Astrocyte of the spinal cord (primary cell): ENCODE measurements at places on chromosomes 3 and 15.

DNA sequence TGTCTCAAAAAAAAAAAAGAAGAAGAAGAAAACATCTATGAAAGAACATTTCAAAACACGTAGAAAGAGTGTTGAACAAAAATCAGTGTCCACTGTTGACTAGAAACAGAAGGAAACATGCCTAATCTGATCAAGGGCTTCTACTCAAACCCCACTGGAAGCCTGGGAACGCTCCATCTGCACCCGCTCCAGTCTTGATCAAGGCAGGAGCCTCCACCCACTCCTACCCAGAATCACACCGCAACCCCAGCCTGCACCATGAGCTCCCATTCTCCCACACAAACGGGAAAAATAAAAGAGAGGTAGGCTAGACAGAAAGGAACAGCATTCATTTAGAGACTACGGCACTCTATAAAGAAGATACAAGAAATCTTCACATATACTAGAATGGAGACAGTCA is 40.9 kb upstream of the OCA2 start:
- no peak for DNase-seq

DNA sequence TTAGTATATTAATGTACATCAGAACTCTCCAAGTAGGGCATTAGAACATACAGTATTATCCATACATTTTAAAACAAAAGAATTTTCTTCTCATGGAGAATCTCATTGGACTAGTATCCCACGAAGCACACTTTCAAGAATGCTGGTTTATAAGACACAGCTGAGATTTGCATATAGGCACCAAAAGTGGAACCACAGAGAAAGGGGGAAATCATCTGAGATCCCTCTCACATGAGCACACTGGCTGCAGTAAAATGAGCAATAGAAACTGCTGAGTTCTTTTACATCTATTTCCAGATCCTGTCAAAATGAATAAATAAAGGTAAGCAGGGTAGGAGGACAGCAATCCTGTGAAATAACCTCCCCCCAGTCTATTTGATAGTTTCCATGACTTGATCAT is 665.3 kb downstream of the FHIT start:
- no peak for DNase-seq

- DNase-seq, result no peak
Observed at GRCh38 chr15:50277370-50277769, 11.8 kb upstream of the HDC start.

DNA sequence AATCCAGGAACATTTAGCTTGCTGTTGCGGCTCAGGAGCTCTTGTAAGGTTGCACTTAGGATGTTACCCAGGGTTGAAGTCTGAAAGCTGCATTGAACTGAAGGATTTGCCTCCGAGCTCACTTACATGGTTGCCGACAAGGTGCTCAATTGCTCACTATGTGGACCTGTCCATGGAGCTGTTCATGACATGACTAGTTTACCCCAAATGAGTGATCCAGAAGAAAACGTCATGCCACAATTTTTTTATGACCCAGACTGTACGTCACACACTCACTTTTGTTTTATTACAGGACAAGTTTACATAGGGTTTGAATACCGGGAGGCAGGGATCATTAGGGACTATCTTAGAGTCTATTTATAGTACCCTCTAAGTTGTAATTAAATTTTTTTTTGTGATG is 21.0 kb upstream of the CLDN11 start:
- no peak for DNase-seq

DNA sequence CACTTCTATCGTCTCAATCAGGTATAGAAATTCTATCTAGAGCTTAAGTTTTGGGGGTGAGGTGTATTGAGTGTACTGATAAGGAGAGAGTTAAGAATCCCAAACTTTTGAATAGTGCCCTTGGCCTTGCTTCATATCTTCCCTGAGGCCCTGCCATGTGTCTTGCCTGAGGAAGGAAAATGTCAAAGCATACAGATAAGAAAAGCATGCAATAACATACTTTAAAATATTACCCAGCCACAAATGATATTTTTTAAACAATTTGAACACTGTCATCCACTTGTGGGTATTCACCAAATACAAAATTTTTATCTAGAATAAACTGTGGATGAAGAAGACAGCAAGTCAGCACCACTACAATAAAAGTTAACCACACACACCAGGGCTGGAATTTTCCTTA is 631.0 kb upstream of the ALCAM start:
- no peak for DNase-seq

DNA sequence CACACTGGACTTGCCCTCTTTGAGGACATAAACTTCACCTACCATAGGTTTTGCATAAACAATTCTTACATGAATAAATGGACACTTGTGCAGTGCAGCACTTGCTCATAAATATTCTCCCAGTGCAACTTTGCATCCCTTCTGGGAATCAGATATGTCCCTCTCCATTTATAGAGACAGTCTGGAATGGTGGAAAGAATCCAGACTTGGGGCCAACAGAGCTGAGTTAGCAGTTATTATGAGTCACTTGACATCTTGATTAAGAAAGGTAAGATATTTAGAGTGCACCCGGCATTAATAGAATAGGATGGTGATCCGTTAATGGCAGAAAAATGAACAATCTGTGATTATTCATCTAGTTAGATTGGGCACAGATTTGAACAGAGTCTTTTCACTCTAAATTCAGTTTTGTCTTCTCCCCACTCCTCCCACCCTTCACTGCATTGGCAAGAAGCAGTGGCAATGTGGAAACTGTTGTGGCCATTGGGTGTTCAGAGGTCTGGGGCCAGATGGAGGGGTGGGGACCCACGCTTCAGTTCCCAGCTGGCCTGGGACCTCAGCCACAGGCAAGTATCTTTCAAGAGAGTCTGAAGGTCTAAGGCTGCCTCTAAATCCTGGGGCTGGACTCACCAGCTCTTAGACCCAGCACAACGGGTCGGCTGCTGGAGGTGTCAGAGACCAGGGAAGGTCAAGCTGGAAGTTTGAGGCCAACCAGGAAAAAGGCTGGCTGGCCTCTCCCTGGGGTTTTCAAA is 58.9 kb upstream of the KY start:
- no peak for DNase-seq
